ENCODE measurements at places on chromosomes 2 and 18.

GRCh38 chr2:200148366-200148765 is 158.1 kb upstream of the SPATS2L start:
- no peak for DNase-seq

- no peak for DNase-seq
Observed at GRCh38 chr2:33335516-33335915, 140.9 kb upstream of the RASGRP3 start.

- DNase-seq: no peak
Observed at GRCh38 chr18:71388148-71388547, 1099.3 kb downstream of the SOCS6 start.

GRCh38 chr18:56934906-56935305 is 212.0 kb upstream of the BOD1L2 start:
- DNase-seq: no peak

DNA sequence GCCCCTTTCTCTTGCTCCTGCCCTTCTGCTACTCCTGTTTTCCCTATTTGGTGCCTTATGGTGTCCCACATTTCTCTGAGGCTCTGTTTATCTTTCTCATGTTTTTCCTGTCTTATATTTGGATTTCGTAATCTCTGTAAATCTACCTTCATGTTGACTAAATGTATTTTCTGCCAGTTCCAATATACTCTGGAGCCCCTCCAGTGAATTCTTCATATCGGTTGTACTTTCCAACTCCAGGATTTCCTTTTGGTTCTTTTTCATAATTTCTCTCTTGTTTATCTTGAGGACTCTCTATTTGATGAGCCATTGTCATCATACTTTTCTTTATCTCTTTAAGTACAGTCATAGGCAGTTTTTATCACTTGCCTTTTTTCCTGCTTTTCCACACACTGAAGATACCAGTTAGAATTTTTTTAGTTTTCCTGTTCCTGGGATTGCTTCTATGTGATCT is 19.1 kb downstream of the SCLY start:
- DNase-seq: no peak

Data from NCI-H1417 (cell line).